Activated CD4-positive, alpha-beta T cell treated with anti-CD3 and anti-CD28 coated beads, Interleukin-2, amount 50 U/mL, for 24 hours (primary cell): ENCODE measurements at places on chromosomes 16 and 17.

DNA sequence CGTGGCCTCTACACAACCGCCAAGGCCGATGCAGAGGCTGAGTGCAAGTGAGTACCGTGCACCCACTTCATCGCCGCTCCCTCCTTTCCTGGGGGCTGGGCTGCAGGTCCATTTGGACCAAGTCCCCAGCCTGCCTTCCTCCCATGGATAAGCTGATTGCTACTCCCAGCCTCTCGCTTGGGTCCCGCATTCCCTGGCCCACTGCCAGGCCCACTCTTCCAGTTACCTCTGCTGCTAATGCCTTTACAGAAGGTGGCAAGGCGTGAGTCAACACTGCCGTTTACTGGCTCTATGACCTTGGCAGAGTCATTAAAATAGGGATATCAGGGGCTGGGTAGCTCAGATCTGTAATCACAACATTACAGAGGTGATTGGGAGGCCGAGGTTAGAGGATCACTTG is 11.2 kb downstream of the SULT1A2 start:
- DNase-seq = no peak

DNA sequence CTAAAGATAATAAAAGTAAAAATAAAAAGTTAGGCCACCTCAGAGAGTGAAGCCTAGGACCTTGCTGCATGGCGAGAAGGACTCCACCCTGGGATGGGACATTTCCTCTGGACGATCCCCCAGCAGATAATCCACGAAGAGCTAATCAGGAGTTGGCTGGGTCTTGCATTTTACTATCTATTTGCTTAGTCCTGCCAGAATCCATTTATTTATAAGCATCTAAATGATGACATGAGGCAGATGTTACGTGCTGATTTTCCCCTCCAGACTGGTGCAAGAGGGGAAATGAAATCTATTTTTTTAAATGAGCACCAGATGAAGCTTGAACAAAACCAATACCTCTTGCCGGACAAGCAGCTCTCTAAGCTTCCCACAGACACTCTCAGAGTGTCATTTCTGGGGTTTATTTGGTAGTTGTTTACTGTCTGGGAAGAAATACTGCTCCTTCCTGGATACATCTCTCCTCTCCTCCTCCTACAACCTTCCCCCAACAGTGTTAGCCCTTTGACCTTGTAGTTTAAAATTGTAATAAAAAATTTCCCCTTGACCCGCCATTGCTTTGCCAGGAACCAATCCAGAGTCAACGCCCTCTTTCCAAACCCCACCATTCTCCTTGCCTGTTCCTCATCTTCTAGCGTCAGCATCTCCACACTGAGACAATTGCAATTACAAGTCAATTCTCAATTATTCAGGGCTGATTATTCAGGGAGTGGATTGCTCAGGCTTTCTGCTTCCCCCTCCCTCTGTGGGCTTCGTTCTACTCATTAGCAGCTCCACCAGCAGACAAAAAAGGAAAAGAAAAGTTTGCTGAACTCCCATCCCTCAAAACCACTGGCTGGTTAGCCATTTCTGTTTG is 63.0 kb downstream of the GSG1L start:
- no peak for DNase-seq

- no peak for DNase-seq
Measured at GRCh38 chr17:73089322-73090317, 2.9 kb downstream of the SLC39A11 start.

GRCh38 chr17:44530896-44531418 is 26.3 kb upstream of the FZD2 start:
- DNase-seq = no peak

DNA sequence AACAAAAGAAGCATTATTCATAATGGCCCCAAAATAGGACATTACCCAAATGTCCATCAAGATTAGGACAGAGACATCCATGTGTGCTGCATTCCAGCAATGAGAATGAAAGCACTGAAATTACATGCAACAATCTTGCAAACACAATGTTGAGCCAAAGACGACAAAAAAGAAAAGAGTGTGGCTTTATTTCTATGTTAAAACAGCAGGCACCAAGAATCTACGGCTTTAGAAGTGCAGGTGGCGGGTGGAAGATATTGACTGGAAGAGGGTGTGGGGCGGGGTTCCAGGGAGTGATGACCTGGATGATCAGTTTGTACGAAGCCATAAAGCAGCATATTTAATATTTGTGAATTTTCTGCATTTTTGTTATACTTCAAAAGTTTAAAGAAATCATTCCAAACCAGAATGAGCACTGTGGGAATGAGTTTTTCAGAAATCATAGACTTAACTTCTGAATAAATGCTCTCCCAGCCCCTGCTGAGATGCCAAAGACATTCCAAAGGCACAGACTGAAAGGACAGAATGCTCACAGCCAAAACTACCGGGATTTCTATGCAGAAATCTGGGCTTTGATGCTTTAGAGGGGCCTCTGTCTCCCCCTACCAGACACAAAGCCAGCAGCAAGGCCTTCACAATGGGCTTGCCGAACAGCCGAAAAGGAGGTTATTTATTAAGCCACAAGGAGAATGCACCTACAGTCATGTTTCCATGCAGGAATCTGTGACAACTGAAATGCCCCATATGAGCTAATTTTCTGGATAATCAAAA is 361.6 kb downstream of the GRIN2A start:
- no peak for DNase-seq

- DNase-seq = no peak
Measured at GRCh38 chr17:61015966-61016365, 338.3 kb downstream of the BCAS3 start.
